ENCODE measurements at places on chromosomes 2 and 18.

DNA sequence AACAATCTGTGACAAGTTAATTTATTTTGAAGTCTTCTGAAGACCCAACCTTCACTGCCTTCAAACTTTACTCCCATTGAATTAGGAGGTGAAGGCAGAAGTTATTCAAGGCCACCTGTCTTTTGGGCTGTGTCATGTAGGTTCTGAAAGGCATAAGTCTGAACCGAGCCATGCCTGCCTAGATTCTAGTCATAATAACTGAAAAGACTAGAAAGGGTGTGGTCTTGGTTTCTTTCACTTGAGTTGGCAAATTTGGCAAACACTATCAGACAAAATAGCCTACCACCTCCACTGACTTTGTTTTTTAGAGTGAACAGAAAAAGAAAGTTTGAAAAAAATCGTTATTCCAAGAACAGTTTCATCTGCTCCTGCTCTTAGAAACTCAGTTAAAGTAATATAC is 38.4 kb downstream of the PPM1B start:
- DNase-seq: no peak

GRCh38 chr18:49135877-49136276 is 185.1 kb upstream of the SMAD7 start:
- DNase-seq: no peak

DNA sequence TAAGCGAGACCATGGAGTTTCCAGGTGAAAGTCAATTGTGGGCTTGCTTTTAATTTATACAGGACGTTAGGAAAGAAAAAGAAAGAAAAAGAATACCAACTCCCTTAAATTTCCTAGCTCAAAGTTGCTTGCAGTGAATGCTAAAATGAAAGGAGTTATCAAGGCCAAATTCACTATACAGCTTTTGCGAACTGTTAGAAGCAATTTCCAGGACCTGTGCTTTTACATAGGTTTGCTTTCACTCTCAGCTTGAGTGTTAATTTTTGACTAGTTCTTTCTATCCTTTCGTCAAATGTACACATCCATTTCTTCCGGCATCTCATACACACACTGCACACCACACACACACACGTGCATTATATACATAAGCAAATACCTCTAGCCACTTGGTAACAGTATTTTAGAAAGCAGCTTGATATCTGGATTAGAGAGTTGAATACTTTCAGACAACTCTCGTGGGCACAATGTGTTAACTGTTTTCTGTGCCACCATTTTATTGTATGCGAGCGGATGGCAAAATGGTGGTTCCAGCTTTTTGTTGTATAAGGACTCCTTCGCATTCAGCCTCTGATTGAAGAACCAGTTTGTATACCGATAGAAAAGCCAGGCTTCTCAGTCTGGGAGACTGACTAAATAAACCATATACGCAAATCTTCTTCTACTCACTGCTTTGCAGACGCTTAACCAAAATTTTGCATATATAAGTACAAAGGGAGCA is 381.8 kb downstream of the MTX2 start:
- no peak for DNase-seq

DNA sequence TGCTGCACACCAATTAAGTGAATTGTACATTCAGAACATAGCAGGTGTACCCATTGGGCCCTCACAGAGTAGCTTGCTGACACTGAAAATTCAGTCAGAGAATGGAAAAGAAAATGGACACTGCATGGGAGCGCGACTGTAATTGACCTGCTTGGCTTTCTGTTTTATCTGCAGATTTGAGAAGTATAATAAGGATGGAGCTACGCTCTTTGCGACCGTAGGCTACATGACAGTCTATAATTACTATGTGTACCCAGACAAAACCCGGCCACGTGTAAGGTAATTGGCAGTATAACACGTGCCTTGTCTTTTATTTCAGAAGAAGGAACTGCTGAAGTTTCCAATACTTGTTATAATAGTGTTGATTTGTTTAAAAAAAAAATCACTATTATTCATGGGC is 33.5 kb upstream of the METAP1D start:
- DNase-seq: no peak

- DNase-seq: no peak
These were observed 125.7 kb upstream of the SNTG2 start for GRCh38 chr2:824954-825353.

- peak; percentile 58 for DNase-seq
These were observed 31.5 kb downstream of the NOL10 start for GRCh38 chr2:10658041-10658913.

DNA sequence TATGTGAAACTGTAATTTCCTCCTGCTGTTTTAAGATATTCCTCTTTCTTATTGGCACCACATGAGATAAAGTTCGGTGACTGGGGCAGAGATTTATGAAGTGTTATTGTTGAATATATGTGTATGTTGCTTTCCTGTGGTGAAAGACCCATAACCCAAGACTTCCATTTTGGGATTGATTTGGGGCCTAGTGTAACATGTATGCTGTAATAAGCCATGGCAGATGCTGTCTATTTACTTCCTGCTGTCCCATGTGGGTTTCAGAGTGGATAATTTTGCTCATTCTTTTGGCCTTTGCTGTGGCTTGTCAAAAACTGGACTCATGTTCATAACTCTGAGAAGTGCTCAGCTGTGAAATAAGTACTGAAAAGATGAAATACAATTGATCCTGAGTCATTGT is 10.8 kb upstream of the MYO1B start:
- no peak for DNase-seq

- DNase-seq: no peak
These were observed 48.9 kb downstream of the PTPN4 start for GRCh38 chr2:119808516-119809147.

- no peak for DNase-seq
These were observed 190.2 kb downstream of the SETBP1 start for GRCh38 chr18:44870631-44871502.

GRCh38 chr2:206570199-206570598 is 72.1 kb upstream of the FAM237A start:
- DNase-seq: no peak

DNA sequence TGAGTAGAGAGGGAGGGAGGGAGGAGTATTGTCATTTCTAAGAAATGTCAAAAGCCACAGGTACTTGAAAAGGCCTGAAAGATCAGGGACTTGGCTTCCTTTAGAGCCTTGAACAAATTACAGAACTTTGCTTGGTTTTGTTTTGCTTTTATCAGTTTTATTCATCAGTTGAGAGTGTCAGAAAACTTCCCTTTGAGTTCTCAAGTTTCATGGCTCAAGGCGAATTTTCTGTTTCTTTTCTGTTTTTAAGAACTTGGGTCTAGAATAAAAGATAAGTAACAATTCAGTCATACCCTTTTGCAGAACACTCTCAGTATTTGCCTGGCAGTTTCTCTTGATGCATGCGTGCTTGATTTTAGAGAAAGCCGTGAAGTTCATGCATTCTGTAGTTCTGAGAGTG is 531.9 kb downstream of the PARD3B start:
- DNase-seq: no peak

GRCh38 chr2:66700677-66701066 is 265.7 kb downstream of the MEIS1 start:
- no peak for DNase-seq

DNA sequence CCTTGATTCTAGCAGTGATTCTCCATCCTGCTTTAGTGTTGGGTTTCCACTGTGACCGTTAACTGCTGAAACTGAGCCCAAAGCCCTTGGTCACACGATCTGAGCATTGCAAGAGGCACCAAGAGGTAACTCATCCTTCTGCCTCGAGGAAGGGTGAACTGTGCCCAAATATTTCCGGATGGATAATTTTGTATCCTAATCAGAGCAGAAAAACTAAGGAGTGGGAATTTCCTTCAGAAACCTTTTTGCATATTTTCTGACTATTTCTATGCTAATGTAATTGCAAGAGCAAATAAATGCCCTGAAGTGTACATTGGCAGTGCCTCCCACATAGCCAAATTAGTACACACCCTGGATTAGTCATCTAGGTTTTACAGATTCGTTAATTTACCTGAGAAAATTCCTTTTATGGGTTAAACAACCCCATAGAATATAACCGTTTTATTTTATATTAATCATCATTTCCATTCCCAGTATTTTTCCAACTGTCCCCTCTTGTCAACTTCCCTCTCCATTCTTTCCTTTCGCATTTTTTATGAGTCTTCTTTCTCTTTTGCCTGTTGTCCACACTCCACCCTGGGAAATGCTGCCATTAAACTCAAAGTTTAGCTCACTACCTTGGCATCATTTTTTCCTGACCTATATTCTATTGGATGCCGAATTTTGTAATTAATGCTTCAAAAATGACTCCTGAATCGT is 31.7 kb upstream of the COBLL1 start:
- DNase-seq: no peak
